SJSA1 (cell line): ENCODE measurements at places on chromosomes 6 and 20. TPM values are rescaled to one million over a fixed set of nuclear protein-coding genes. Genes with fewer than 3 reads are reported as not detected.

The FANCE gene
- total RNA-seq, result 16.3 and 20.2 TPM in 2 replicates

The UBE2J1 gene
- 32.0 and 45.5 TPM in 2 replicates for total RNA-seq

The AVP gene
- not detected in 2 replicates for total RNA-seq

The PTPRK gene
- 24.5 and 31.9 TPM in 2 replicates for total RNA-seq

The TNFRSF21 gene
- total RNA-seq, result 0.31 and 0.68 TPM in 2 replicates

The CLVS2 gene
- not detected in 2 replicates for total RNA-seq

The PROKR2 gene
- total RNA-seq, result not detected in 2 replicates

The SLC17A2 gene
- not detected in 2 replicates for total RNA-seq

The NTSR1 gene
- not detected in 2 replicates for total RNA-seq

The SCRT2 gene
- total RNA-seq, result not detected in 2 replicates

The SLC2A10 gene
- total RNA-seq, result 18.5 and 19.2 TPM in 2 replicates

The FAM217A gene
- total RNA-seq, result not detected in 2 replicates

The UST gene
- 6.7 and 7.6 TPM in 2 replicates for total RNA-seq

The SLC32A1 gene
- total RNA-seq, result not detected in 2 replicates

The SYNDIG1 gene
- total RNA-seq, result not detected in 2 replicates

The PPIL1 gene
- total RNA-seq, result 46.2 and 83.6 TPM in 2 replicates

The CDH22 gene
- total RNA-seq, result not detected in 2 replicates

The RNF182 gene
- total RNA-seq, result 3.1 and 7.2 TPM in 2 replicates

The TLDC2 gene
- total RNA-seq, result not detected in 2 replicates

The STX11 gene
- total RNA-seq, result 8.2 and 9.7 TPM in 2 replicates

The SYNJ2 gene
- total RNA-seq, result 20.9 and 23.7 TPM in 2 replicates

The C6orf52 gene
- total RNA-seq, result 0.50 and 2.2 TPM in 2 replicates

The C6orf132 gene
- total RNA-seq, result not detected in 2 replicates

The OPRL1 gene
- 0.09 and 0.16 TPM in 2 replicates for total RNA-seq

The CDKAL1 gene
- 11.9 and 25.7 TPM in 2 replicates for total RNA-seq

The FOXP4 gene
- total RNA-seq, result 3.9 and 5.1 TPM in 2 replicates
